Stimulated activated CD4-positive, alpha-beta T cell treated with anti-CD3 and anti-CD28 coated beads, Interleukin-1b, Interleukin-23, amount 100 ng/mL, for 24 hours (primary cell): ENCODE measurements at places on chromosomes 2 and 18.

- no peak for DNase-seq
Measured at GRCh38 chr2:145007093-145007959, 487.4 kb upstream of the ZEB2 start.

DNA sequence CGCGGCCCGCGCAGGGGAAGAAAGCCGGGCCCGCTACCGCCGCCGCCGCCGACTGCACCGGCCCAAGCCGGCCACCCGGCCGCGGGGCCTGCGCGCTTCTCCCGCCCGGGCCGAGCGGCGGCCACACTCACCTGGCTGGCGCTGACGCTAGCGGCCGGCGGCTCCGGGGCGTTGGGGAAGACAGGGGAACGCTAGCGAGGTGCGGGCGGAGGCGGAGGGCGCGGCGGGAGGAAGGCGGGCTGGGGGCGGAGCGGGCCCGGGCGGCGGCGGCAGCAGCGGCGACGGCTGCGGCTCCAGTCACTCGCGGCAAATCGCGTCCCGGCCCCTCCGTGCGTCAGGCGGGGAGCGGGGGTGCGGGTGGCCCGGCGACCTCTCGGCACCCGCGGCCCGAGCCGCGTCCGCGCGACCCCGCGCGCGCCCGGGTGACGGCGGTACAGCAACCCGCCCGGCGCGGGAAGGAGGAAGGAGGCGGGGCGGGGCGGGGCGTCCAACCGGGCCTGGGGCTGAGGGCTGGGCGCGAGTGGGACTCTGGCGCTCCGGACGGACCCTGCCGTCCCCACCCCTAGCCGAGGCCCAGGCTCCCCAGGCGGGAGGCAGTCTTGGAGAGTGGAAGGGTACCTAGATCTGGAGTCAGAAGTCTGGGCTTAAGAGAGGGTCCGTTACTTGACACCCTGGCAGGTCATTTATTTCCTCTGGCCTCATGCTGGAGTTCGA, at the start of gene SESTD1:
SESTD1 (minus strand) TSS at position 465 of the 714 bp plus-strand sequence. CDS start 72,991 bp downstream, outside the sequence.
- DNase-seq = peak; percentile 45

DNA sequence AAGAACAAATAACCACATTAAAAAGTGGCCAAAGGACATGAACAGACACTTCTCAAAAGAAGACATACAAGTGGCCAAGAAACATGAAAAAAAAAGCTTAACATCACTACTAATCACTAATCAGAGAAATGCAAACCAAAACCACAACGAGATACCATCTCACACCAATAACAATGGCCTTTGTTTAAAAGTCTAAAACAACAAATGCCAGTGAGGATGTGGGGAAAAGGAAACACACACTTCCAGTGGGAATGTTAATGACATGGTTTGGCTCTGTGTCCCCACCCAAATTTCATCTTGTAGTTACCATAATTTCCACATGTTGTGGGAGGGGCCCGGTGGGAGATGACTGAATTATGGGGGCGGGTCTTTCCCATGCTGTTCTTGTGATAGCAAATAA, 147.1 kb downstream of the GALNT1 start:
- no peak for DNase-seq

GRCh38 chr2:54597153-54597848, 126.2 kb upstream of the EML6 start:
- DNase-seq = no peak

DNA sequence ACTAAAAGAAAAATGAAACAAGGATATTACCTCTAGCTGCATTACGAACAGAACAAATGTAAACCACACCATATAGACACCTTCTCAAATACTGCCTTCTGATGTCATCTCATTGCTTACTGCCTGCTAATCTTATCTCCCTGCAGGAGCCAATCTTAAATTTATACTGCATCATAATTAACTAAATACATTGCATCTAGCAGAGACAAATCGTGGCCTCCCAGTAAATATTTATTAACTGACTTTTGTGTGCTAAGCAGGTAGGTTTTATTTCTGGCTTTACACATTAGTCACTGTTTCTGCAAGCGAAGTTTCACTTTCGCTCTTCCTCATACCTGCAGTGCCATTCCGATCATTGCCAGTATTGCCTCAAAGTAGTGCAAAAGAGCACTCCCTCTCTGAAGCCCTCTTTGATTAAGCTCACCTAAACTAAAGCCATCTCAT, 67.5 kb downstream of the SPATS2L start:
- DNase-seq = no peak

GRCh38 chr2:212922701-212923100, 228.7 kb downstream of the IKZF2 start:
- no peak for DNase-seq

GRCh38 chr2:11342551-11343367, 1.7 kb downstream of the ROCK2 start:
- no peak for DNase-seq

DNA sequence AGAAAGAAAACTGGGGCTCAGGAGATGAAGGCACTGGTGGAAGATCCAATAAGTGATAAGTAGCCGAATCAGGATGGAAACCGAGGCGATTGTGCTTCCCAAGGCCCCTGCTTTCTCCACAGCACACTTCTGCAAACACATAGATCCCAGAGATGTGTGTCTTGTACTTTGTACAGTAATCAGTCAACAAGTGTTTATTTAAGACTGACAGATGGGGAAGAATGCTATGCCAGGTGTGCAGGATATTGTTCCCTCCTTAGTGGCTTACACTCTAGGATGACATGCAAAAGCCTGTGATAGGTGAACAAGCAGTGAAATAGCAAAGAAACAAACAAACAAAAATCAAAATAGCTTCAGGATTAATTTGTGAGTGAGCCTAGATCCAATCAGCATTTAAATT, 116.6 kb downstream of the ACTR3 start:
- DNase-seq = no peak

DNA sequence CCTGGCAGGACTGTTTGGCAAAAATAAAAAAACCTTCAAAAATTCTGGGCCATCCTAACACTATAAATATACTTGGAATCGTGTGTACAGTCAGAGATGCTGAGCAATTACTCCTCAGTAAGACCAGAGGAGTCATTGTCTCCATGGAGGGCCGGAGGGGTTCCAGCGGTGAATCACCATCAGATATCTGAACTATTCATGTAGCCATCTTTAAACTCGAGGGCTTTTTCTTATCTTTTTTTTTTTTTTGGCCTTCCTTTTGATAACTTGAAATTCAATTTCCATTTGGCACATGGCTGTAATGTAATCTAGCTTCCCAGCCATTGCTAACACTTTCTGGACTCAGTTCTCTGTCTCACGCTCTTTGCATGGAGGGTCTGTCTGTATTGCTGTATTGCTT, 7.4 kb upstream of the FHL2 start:
- DNase-seq = no peak

- DNase-seq = no peak
Measured at GRCh38 chr2:71736986-71737385, 283.6 kb downstream of the DYSF start.

DNA sequence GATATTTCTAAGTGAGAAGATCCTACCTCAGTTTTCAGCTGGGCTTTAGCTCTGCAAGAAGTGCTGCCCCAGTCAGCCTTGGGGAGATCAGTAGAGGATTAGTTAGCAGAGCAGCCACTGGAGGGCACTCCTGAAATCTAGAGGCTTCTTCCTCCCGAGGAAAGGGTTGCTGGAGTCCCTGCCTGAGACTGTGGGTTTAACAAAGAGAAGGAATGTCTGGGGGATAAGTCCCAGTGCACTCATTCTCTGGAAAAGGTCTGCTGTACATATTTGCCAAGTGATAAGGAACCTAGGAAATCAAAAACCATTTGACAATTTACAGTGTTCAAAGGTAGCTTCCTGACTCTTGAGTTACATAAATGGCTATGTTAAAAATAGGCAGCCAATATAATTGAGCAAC, 207.2 kb downstream of the SLC8A1 start:
- DNase-seq = no peak

- no peak for DNase-seq
Measured at GRCh38 chr18:32167980-32168730, 21.7 kb upstream of the MEP1B start.

DNA sequence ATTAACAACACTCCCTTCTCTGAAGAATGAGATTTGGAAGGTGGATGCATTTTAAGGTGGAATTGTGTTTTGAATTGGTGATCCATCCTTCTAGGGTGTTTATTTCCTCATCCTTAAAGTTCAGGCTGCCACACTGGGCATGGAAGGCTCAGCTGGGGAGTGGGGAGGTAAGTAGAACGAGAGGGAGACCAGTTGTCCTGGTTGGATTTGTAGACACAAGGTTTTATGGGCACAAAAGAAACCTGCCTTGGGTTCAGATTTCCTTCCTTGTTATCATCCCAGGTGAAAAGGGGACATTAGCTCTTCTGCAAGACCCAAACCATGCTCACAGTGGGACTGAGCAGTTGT, 101.0 kb upstream of the SIX3 start:
- DNase-seq = no peak

DNA sequence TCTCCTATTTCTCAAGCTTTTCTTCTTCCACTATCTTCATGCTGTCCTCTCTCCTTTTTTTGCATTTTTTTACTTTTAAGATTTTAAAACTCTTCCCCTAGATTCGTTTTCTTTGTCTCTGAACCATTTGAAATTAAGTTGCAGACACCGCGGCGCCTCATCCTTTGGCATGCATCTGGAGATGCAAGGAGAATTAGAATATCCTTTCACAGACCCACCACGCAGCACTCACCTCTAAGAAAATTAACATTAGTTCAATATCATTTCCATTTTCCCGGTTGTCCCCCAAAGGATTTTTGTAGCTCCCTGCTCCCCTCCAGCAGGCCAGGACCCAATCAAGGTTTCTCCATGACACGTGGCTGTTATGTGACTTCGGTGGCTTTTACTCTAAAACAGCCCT, 88.8 kb downstream of the C1QL2 start:
- DNase-seq = no peak

- DNase-seq = no peak
Measured at GRCh38 chr2:72035518-72036172, 112.0 kb downstream of the CYP26B1 start.

GRCh38 chr18:58362829-58363271, 266.0 kb downstream of the ALPK2 start:
- no peak for DNase-seq

DNA sequence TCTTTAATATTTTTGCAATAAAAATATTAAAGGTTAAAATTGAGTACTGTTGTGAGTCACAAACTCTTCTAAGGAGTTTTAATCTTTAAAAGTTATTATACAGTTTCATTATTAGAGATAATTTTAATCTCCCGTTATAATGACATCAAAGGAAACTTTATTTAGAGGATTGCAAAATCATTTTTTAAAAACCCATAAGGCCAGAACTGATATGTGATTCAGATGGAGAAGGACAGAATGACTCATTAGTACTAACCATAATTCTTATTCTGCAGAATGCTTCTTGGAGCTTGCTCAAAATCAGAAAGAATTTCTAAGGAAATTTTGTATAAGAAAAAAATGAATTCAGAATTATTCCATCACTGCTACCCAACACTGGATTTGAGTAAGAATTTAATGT, 12.5 kb upstream of the HNRNPLL start:
- no peak for DNase-seq

GRCh38 chr2:7566382-7566881, 649.2 kb downstream of the RNF144A start:
- DNase-seq = no peak

GRCh38 chr2:160377204-160377995, 116.2 kb downstream of the RBMS1 start:
- DNase-seq = no peak

GRCh38 chr18:49070552-49070951, 119.8 kb upstream of the SMAD7 start:
- DNase-seq = no peak

- no peak for DNase-seq
Measured at GRCh38 chr2:83823229-83823628, 635.9 kb downstream of the SUCLG1 start.

- no peak for DNase-seq
Measured at GRCh38 chr2:240796543-240797499, 23.2 kb downstream of the KIF1A start.

GRCh38 chr2:47257946-47258348, 102.8 kb upstream of the STPG4 start:
- no peak for DNase-seq

DNA sequence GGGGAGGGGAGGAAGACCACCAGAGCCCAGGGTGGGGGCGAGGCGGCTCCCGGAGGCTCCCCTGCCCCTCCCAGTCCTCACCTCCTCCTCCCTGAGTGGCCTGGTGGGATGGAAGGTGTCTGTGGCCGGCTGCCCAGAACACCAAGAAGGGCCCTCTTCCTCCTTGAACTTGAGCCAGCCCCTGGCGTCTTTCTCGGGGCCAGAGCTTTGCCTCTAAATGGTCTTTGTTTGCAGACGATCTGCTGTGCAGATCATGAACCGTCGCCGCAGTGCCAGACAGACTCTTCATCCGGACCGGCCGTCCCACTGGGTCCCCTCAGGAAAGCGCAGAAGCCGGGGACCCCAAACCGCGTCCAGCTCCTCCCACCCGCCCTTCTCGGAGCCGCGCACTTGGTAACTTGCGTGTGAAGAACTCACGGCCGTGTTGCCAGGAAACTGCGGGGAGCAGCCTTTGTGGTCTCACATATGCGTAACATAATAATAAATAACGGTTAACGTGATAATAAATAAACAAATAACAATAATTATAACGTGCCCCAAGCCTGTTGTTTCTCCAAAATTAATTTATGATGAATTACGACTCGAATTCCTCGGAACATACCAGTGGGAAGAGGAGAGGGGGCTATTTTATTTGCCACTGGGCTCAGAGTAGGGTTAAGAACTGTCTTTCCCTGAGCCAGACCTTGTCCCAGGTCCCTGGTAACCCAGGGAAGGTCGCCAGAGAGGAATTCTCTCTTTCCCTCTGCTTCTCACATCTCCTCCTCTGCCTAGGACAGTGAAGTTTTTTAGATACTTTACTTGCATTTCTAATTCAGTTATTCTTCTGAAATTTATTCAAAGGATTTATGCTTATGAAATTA, 41.0 kb downstream of the PTGR3 start:
- DNase-seq = no peak

DNA sequence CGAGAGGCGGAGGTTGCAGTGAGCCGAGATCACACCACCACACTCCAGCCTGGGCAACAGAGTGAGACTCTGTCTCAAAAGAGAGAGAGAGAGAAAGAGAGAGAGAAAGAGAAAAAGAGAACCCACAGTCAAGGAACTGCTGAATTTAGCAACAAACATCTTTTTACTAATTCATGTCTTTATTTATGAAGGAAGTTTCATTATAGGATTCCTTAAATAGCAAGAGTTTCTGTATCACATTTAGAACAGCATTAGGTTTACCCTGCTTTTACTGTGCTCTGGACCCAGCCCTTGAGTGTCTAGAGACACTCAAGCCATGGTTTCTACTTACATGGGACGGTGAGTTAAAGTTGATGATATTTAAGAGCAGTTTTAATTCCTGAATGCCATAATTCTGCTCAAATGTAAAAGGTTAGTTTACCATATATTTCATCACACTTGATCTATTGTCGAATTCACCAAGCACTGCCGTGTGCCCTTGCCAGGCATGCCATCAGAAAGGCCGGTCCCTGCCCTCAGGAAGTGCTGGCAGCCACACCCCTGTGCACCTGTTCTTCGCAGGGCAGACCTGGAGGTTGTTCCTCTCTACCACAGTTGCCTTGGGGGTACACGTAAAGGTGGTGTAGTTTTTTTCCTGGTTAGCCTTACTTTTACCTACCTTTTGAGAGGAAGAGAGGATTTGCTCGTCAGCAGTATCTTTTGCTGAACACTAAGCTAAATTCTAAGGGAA, 153.3 kb downstream of the LDLRAD4 start:
- DNase-seq = no peak

- DNase-seq = no peak
Measured at GRCh38 chr2:151904807-151905206, 76.6 kb upstream of the ARL5A start.
